ENCODE measurements at places on chromosomes 5 and 9.

DNA sequence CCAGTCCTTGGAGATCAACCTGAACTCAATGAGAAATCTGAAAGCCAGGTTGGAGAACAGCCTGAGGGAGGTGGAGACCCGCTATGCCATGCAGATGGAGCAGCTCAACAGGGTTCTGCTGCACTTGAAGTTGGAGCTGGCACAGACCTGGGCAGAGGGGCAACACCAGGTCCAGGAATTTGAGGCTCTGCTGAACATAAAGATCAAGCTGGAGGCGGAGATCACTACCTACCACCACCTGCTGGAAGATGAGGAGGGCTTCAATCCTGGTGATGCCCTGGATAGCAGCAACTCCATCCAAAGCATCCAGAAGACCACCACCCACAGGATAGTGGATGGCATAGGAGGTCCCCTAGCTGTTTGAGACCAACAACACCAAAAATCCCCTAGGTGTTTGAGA, 30.5 kb upstream of the SPZ1 start:
- DNase-seq: no peak

GRCh38 chr9:120767451-120767850, 25.8 kb downstream of the FBXW2 start:
- no peak for DNase-seq

DNA sequence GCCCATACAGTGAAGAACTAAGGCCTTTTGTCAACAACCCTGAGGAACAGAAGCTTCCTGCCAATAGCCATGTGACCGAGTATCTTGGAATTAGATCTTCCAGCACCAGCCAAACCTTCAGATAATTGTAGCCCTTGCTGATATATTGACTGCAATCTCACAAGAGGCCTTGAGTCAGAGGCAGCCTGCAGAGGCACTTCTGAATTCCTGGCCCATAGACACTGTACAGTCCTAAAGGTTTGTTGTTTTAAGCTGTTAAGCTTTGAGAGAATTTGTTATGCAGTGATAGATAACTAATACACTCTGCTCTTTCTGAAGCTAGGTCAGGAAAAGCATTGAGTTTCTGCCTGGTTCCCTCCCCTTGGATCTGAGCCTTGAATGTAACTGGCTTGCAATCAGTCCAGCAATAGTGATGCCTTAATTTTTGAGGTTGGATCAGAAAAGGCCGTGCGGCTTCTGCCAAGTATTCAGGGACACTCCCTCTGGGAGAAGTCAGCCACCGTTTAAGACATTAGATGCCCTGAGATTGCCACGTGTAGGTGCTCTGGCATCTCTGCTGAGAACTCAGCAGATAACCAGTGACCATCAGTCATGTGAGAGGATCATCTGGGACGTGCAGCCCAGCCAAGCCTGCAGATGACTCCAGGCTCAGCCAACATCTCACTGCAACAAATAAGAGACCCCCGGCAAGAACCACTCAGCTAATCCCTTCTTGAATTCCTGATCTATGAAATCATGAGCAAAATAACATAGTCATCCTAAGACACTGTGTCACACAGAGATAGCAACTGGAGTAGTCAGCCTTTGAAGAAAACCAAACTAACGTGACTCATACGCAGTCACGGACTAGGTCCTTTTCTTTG, 126.8 kb upstream of the STC2 start:
- no peak for DNase-seq

DNA sequence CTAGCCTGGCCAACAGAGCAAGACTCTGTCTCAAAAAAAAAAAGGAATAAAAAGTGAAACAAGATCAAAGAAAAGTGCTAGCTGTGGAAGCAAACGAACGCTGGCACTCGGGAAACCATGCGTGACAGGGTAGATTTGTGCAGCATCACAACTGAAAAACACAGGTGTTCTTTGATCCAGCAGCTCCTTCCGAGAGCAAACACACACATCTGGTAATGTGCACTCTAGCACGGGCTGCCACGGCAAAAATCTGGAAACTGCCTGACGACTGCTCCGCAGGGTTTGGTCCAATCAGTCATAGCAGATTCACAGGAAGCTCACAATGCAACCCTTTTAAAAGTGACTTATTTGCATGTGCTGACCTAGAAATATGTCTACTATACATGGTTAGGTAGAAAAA, 80.0 kb downstream of the SYK start:
- no peak for DNase-seq

DNA sequence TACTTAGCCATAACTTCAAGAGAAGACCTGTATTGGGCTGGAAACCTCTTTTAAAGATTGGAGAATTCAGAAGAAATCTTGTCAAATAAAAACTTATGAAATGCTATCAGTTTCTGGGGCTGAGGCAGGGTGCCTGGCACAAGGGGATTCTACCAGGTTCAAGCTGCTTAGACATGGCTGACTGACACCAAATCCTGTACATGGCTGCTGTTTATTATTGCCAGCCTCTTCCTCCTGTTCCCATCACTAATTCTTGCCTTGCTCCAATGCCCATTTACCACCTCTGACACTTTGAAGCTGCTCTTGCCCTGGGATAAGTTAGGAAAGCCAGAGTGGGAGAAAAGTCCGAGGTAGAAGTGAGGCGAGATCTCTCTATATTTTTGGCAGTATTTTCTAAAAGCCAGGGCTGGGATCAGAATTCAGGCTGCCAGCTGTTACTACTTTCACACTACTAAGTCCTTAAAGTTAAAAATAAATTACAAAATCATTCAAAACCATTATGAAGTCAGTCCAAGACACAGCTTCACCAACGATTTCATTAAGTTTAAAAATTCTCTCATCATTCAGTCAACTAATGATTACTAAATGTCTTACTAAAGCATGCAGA, 66.3 kb upstream of the TNFAIP8 start:
- DNase-seq: no peak

- no peak for DNase-seq
These were observed 307.4 kb downstream of the NFIB start for GRCh38 chr9:14006386-14007187.

- DNase-seq: no peak
These were observed 242.6 kb downstream of the AUH start for GRCh38 chr9:91119142-91119541.

All from stimulated activated CD4-positive, alpha-beta T cell treated with anti-CD3 and anti-CD28 coated beads, TNF-alpha, amount 100 ng/mL, for 1 hour (primary cell).